ENCODE measurements at places on chromosomes 16 and 17. TPM values are rescaled to one million over a fixed set of nuclear protein-coding genes. Genes with fewer than 3 reads are reported as not detected.

DNA sequence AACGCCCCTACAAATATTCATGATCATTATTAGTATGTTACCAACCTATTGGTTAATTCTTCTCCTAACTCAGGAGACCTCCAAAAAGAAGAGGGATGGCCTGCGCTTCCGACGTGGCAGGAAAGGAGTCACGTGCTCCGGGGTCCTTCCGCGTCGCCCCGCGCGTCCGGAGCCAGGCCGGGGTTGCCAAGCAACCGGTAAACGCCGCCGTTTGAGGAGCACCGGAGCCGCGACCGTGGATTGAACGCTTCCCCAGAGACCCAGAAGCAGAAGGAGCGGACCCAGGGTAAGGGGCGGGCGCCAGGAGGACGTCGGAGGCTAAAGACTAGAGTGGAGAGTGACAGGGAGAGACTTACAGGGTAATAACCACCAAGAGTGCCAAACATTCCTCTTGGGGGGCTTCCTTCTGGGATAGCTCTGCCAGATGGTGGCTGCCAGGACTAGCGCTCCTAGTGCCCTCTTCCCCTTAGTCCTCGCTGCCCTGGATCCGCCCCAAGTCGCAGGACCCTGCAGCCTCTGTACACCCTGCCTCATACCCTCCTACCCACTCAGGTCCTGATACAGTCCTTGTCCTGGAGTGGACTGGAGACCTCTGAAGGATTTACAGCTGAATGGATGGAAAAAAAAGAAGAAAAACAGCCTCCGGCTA lies at the start of gene DNAI2:
TSS of gene DNAI2 (plus strand) at position 175 of the 649 bp plus-strand sequence. CDS start 7,584 bp downstream, outside the sequence.
- H3K4me1 ChIP-seq, result no peaks in the 10 kb centered on the region
- H3K27ac ChIP-seq, result no peak within 1 kb of the TSS
- no peak for DNase-seq
- H3K27me3 ChIP-seq, result peaks cover 15% of the 10 kb centered on the region

DNA sequence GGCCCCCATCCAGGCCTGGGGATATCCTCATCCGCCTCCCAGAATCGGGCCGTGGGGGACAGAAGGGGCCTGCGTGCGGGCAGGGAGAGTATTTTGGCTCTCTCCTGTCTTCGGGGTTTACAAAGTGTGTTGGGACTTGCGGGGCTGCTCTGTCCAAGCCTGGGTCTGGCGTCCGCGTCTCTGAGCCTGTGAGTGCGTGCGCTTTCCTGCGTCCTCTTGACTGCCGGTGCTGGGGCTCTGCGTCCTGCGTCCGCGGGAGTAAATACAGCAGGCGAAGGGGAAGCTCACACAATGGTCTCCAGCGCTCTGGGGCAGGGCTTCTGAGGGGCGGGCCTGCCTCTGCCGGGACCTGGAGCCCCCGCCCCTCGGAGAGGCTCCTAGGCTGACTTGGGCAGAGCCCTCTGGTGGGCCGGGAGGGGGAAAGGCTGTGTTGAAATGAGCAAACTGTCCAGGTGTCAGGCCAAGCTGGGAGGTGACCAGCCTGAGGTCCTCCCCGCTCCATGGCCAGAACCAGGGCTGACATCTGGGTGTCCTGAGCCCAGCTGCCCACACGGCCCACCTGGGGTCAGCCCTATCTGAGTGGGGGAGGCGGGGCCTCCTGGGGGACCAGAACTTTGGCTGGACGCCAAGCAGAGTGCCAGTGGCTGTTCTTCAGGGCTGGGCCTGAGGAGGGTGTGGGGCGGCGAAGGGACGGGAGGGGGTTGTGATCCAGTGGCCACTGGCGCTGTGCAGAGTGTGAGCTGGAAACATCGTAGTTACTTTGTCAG lies 233.6 kb downstream of the SEC14L1 start:
- peak overlapping the region; percentile 78 for H3K4me3 ChIP-seq
- peak overlapping the region; percentile 90 for H3K27ac ChIP-seq
- no peaks in the 10 kb centered on the region for H3K36me3 ChIP-seq
- H3K4me1 ChIP-seq, result peaks cover 54% of the 10 kb centered on the region

GRCh38 chr17:78154903-78155811 lies 9.0 kb downstream of the C17orf99 start:
- no peaks in the 10 kb centered on the region for H3K27me3 ChIP-seq
- H3K36me3 ChIP-seq, result no peaks in the 10 kb centered on the region
- H3K27ac ChIP-seq, result no peak overlapping the region
- no peaks in the 10 kb centered on the region for H3K4me1 ChIP-seq

GRCh38 chr16:4399001-4399730 lies 17.2 kb downstream of the CORO7 start:
- H3K27ac ChIP-seq, result no peak overlapping the region
- no peak overlapping the region for H3K4me3 ChIP-seq
- H3K36me3 ChIP-seq, result peaks cover 24% of the 10 kb centered on the region
- DNase-seq, result no peak
- H3K27me3 ChIP-seq, result no peaks in the 10 kb centered on the region

GRCh38 chr16:12673466-12673865 lies 130.2 kb downstream of the CPPED1 start:
- DNase-seq, result no peak
- H3K27ac ChIP-seq, result no peak overlapping the region
- no peaks in the 10 kb centered on the region for H3K36me3 ChIP-seq
- H3K4me3 ChIP-seq, result no peak overlapping the region
- no peaks in the 10 kb centered on the region for H3K27me3 ChIP-seq
- H3K4me1 ChIP-seq, result no peaks in the 10 kb centered on the region

DNA sequence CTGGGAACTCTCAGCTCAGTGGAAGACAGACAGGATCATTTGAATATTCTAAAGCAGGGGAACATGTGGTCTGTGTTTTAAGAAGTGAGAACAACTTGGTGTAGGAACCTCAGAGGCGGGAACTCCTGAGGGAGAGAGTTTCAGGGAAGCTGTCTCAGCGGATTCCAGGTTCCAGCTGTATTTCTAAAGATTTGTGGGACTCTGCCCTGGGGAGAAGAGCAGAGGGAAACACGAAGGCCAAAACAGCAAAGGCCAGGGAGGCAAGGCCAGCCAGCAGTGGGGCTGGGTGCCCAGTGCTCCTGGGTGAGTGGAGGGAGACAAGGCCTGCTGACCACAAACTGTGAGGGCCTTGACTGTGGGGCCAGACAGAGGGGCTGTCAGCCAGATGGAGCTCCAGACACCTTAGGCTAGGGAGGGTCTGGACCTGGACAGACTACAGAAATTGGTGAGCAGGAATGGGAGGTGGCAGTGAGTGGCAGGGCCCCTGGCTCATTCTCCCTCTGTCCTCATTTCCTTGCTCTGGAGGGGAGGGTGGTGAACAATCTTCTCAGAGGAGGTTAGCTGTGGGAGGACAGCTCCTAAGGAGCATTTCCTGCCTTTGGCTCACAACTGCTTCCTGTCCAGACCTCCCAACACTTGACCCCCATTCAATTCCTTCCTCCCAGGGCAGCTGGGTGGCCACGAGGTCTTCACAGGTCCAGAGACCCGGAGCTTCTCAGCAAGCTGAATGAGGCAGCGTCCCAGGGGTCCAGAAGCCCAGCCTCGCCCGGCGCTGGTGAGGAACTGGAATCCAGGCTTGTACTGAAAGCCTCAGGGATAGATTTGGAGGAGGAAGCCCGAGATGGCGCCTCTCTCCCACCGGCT lies 21.0 kb upstream of the FZD2 start:
- peaks cover 4% of the 10 kb centered on the region for H3K27me3 ChIP-seq
- no peak overlapping the region for H3K4me3 ChIP-seq
- DNase-seq, result peak; percentile 16
- H3K27ac ChIP-seq, result peak overlapping the region; percentile 7
- no peaks in the 10 kb centered on the region for H3K36me3 ChIP-seq

- no peaks in the 10 kb centered on the region for H3K36me3 ChIP-seq
- peak overlapping the region; percentile 2 for H3K27ac ChIP-seq
- no peak overlapping the region for H3K4me3 ChIP-seq
- DNase-seq, result peak; percentile 73
- H3K27me3 ChIP-seq, result no peaks in the 10 kb centered on the region
These were observed 2.5 kb downstream of the ITGAE start for GRCh38 chr17:3798273-3799180.

DNA sequence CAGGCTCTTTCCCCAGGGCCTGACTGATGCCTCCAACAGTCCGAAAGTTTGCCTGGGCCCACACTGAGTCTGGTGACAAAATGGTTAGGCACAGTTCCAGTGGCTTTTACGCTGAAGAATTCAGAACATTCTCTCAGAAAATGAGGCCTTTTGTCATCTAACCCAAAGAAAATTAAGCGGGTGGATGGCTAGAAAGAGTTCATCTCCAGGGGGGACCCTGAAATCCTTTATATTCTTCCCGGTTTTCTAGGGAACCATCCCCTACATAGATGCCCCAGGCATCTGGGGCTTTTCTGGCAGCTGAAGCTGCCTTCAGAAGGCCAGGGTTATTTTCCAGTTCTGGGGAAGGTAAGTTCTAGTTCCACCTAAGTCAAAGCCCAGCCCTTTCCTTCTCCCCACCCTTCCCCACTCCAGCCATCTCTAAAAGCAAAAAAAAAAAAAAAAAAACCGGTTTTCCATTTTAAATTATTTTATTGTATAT lies 2.2 kb downstream of the RASD1 start:
- H3K27ac ChIP-seq, result peak overlapping the region; percentile 7
- no peak for DNase-seq
- peaks cover 9% of the 10 kb centered on the region for H3K4me1 ChIP-seq
- no peak overlapping the region for H3K4me3 ChIP-seq

DNA sequence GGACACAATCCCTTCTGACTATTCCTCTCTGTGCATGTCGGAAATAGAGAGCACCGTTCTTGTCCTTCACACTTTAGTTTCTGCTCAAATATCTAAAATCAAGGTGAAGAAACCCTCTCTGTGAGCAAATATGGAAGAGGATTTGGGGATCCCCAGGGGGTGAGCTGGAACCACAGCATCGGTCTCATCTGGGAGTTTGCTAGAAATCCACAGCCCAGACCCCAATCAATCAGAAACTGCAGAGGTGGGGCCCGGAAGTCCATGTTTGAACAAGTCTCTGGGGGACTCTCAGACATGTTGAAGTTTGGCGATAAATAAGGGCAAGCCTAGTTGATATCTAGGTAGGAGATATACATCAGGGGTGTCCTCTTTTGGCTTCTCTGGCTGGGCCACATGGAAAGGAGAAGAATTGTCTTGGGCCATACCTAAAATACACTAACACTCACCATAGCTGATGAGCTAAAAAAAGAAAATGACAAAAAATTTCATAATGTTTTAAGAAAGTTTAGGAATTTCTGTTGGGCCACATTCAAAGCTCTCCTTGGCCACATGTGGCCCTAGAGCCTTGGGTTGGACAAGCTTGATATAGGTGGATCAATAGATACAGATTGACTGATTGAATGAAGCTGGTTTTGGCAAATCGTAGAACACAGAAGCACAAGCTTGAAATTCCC lies 168.0 kb upstream of the FOXF1 start:
- no peaks in the 10 kb centered on the region for H3K36me3 ChIP-seq
- H3K27me3 ChIP-seq, result no peaks in the 10 kb centered on the region
- H3K27ac ChIP-seq, result no peak overlapping the region
- DNase-seq, result no peak
- no peak overlapping the region for H3K4me3 ChIP-seq
- peaks cover 3% of the 10 kb centered on the region for H3K4me1 ChIP-seq

DNA sequence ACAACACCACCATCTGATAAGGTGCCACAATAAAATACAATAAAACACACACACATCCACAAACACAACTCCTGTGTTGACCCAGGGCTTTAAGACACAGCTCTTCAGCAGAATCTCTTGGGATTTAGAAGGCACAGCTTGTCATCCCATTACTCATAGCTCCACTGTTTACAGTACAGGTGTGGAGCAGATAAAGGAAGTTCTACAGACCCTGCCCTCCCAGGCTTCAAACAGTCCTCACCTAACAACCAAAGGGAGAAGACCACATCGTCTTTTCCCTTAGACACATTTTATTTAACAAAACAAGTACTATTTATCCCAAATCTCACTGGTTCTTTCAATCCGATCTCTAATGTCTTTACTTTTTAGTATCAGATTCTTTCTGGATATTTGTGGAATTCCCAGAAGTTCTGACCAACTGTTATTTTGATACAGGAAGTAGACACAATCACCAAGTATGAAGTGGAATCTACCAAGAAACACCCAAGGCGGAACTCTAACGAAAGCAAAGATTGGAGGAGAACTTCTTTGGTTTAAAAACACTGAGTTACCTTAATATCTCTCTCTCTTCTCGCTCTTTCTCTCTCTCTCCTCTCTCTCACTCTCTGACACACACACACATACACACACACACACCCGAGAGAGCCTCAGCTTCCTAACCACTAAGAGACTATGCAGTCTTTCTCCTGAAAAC lies 46.1 kb downstream of the CYTH1 start:
- peaks cover 63% of the 10 kb centered on the region for H3K4me1 ChIP-seq
- no peaks in the 10 kb centered on the region for H3K36me3 ChIP-seq
- H3K27ac ChIP-seq, result peak overlapping the region; percentile 66
- H3K27me3 ChIP-seq, result no peaks in the 10 kb centered on the region
- no peak for DNase-seq

DNA sequence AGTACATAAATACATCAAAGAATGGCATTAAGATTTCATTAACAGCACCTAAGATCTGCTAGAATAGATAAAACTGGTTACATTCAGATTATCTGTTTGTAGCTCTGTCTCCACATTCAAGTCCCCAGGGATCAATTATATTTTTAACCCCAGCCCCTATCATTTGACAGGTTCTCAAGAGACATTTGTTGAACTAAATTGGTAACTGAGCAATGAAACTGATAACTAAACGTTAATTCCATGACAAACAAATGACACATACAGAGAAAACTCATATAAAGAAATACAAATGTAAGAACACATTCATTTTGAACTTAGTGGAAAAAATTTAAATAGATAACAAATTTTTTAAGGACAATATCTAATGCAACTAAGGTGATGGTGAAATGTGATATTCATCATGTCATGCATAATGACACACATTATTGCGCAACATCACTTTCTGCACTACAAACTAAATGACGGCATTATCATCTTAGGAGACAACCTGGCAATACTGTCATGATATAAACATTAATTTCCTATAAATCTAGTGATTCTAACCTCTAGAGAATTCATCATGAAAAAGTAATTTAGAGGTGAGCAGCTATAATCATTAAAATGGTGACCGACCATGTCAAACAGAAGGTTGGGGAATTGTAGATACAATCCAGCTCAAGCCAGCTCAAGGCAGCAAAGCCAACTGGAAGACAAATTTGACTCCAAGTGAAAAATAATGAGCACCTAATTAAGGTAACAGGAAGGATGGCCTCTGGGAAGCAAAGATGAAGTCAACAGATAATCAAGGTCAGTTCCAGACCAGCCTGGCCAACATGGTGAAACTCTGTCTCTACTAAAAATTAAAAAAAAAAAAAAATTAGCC lies 9.5 kb downstream of the ARHGAP17 start:
- H3K4me1 ChIP-seq, result peaks cover 47% of the 10 kb centered on the region
- peak overlapping the region; percentile 67 for H3K27ac ChIP-seq
- H3K27me3 ChIP-seq, result no peaks in the 10 kb centered on the region
- no peak overlapping the region for H3K4me3 ChIP-seq
- no peak for DNase-seq
- H3K36me3 ChIP-seq, result no peaks in the 10 kb centered on the region

- peaks cover 32% of the 10 kb centered on the region for H3K4me1 ChIP-seq
- peaks cover 31% of the 10 kb centered on the region for H3K36me3 ChIP-seq
- H3K27me3 ChIP-seq, result no peaks in the 10 kb centered on the region
- no peak overlapping the region for H3K27ac ChIP-seq
These were observed 540 bp upstream of the RPL38 start for GRCh38 chr17:74202938-74203337.

GRCh38 chr16:8569650-8570346 lies 20.5 kb downstream of the TMEM114 start:
- H3K36me3 ChIP-seq, result no peaks in the 10 kb centered on the region
- H3K27me3 ChIP-seq, result no peaks in the 10 kb centered on the region
- DNase-seq, result no peak
- H3K4me1 ChIP-seq, result no peaks in the 10 kb centered on the region

Gene GABARAP
- total RNA-seq, result 859 TPM

Gene PRR14
- total RNA-seq, result 27.2 TPM

Gene CPHXL2
- total RNA-seq, result not detected

Gene WSCD1
- total RNA-seq, result 13.9 TPM

Gene CBFA2T3
- 0.42 TPM for total RNA-seq

Gene ALOX15B
- total RNA-seq, result 2.9 TPM

Gene CHST5
- total RNA-seq, result 0.68 TPM

Gene SHBG
- 2.4 TPM for total RNA-seq

Gene MPV17L
- total RNA-seq, result 19.7 TPM

Gene SOX15
- not detected for total RNA-seq

Gene OMG
- total RNA-seq, result not detected
